NCI-H460 (cell line): ENCODE measurements at places on chromosomes 3 and 15. TPM values are rescaled to one million over a fixed set of nuclear protein-coding genes. Genes with fewer than 3 reads are reported as not detected.
A peak's percentile ranks its signal among the peaks of the same experiment; 100 is the strongest.

Gene BCL6
- 11.0 and 13.7 TPM in 2 replicates for total RNA-seq

Gene SAMMSON
- total RNA-seq = 0.22 TPM in 1 of 2 replicates, not detected in the other

Gene FAM219B
- total RNA-seq = 41.3 and 41.9 TPM in 2 replicates

Gene WDR49
- 0.10 TPM in 1 of 2 replicates, not detected in the other for total RNA-seq

Gene RASGRP1
- 0.06 and 0.27 TPM in 2 replicates for total RNA-seq

Gene EHHADH
- total RNA-seq = 2.3 and 2.6 TPM in 2 replicates

Gene RTP3
- not detected in 2 replicates for total RNA-seq

DNA sequence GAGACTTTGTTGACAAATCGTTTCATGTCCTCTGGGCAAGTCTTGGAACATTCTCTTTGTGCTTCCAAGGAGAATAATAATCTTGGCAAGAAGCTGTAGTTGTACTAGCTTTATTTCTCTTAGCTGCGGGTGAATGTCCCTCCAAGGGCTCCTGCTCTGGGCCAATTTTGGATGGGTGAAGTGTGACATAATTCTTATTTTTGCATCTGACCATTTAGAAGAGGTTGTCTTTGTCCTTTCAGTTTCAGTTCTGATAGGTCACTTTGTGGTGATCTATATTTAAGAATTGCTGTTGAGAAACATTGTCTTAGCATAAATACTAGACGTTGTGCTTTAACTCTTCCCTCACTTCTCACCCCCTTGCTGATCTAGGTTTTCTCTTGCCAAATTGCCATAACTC lies 164.8 kb upstream of the RORA start:
- DNase-seq = no peak

- DNase-seq = no peak
Observed at GRCh38 chr3:83928391-83928790, 1030.4 kb upstream of the CADM2 start.

DNA sequence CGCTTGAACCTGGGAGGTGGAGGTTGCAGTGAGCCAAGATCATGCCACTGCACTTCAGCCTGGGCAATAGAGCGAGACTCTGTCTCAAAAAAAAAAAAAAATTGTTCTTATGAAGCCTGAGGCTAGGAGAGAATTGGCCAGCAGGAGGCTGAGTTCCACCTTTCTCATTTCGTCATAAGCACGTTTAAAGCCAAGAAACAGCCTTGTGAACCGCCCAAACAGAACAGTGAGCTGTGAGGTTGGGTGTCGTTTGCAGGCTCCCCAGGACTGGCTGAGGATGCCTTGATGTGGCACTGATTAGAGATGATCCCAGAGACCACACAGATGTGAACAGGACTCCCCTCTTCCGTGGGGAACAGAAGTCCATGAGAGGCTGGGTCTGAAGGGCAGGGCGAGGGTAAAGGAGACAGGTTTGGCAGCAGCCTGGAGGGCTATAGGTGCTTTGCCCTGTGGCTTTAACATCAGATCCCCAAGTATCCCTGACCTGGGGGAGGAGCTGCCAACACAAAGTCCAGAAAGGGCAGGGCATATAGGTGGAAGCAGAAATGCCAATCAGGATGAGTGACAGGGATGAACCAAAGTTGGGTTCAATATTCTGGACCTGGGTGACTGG lies 52.9 kb downstream of the CLEC3B start:
- DNase-seq = no peak

GRCh38 chr3:43286115-43286840 lies at the start of gene SNRK:
SNRK (plus strand) TSS chr3:43286540; CDS start chr3:43303204, 16,664 bp downstream.
- peak; percentile 60 for DNase-seq

- no peak for DNase-seq
Observed at GRCh38 chr3:72889310-72890165, 1.7 kb downstream of the GXYLT2 start.

DNA sequence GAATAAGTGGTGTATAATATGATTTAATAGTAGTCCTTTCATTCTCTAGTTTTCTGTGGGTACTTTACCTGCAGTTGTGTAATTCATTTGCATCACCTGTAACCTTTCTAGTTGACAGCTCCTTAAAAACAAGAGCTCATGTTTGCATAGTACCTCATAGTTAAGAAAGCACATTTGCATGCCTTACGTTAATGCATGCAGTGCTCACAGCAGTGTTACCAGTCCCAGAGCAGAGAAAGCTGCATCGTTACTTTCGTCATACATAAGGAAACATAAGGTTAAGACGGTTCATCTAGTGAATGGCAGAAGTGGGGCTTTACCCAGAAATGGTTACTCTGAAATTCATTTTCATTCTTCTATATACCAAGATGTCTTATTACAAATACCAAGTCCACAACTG lies 111.3 kb downstream of the AKAP13 start:
- no peak for DNase-seq

DNA sequence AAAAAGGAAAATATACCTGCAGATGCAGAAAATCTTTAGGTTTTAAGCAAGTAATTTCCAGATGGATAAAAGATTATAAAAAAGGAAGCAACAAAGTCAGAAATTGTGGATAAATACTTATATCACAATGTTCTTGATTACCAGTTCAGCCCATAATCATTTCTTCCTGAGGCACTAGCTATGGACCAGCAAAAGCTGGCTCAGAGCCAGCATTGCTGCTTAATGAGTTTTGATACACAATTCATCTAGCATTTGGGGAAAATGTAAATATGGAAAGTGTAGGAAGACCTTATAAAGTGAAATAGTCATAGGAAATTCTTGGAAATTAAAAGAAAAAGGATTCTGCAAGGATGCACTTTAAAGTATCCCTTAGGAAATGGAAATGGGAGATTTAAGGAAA lies 168.3 kb upstream of the GBE1 start:
- DNase-seq = no peak

GRCh38 chr3:20482350-20482749 lies 296.3 kb upstream of the SGO1 start:
- no peak for DNase-seq

DNA sequence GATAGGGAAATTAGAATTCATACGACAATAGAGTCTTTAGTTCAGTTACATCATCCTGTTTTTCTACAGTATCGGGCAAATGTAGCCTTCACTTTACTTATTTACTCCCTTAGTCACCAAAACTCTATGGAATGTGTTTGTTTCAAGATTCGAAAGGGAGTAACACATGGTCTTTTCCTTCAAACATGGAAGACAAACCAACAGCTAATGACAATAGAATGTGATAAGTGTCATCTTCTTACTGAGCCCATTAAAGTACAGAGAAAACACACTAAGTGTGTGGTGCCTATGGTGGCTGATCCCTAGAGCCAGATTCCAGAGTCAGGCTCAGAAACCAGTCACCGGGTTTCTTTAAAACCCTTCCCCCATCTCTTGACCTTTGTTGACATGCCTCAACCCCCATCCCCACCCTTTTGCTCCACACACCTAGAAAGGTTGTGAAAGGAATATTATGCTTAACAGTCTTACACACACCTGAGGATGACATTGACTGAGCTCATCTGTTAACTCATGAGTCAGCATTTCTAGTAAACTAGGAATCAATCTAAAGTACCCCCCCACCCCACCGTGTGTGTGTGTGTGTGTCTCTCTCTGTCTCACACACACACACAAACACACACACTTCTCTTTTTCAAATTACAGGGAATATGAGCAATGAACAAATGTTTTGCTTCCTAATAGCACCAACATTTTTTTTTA lies 549.6 kb upstream of the CCDC54 start:
- no peak for DNase-seq

GRCh38 chr3:133914839-133915600 lies 19.3 kb upstream of the RAB6B start:
- no peak for DNase-seq

GRCh38 chr3:141738891-141739363 lies 829 bp downstream of the RNF7 start:
- no peak for DNase-seq

- DNase-seq = no peak
Observed at GRCh38 chr15:65869954-65870871, 922 bp downstream of the RAB11A start.

DNA sequence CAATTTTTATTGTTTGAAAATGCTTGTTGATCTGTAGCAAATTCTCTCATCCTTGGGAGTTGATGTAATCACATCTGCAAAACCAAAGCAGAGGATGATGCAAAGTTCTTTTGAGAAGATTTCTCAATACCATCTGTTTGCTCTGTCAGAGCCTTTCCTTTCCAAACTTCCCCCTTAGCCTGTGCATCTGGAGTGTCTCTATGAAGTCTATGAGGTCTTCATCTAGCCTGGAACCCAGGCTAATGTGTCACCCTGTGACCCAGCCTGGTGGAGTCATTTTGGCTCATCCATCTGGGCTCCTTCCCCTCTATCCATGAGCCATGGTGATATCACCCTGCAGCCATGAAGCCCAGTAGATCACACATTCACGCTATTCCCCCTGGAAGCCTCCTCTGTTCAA lies 123.2 kb upstream of the SLC7A14 start:
- DNase-seq = no peak

GRCh38 chr3:23671851-23672589 lies 133.7 kb upstream of the UBE2E1 start:
- DNase-seq = no peak

DNA sequence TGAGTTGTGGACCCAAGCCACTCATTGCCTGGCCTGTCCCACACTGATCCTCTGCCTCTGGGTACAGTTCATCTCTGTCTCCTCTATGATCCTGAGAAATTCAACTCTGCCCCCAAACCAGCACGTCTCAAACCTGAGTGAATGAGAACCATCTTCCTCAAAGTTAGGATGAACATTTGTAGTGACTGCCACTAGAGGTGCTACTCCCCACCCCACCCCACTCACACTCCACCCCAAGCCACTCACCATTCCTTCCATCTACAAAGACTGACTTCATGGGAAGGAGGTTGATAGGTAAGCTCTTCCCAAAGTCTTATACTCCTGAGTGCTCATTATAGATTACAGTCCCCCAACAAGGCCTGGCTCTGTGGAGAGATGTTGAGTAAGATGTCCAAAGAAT lies 43.8 kb downstream of the NEK10 start:
- DNase-seq = no peak
